GM18507 (cell line): ENCODE measurements at places on chromosomes 7 and 10.

- DNase-seq: no peak
Observed at GRCh38 chr10:35640951-35641675, 983 bp downstream of the FZD8 start.

DNA sequence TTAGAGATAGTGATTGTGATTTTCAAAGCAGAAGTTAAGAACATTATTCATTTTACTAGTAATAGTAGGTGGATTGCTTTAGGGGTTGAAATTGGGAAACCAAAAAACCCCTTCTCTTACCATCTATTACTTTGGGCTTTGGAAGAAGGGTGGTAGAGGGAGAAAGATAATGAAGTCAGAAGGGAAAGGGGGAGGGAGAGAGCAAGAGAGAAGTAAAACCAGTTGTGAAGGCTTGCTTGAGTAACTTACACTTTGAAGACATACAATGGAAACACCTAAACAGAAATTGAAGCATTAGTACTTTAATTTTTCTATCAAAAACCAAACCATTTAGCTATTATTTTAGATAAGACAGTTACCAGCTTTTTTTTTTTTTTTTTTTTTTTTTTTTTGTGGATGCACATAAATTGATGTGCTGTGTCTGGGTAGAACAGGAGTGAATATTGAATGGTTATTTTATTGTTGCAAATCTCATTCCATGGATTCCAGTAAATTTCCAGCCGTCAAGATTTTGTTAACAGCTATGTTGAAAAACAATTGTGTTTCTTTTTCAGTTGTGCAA is 5.5 kb downstream of the PRKAR2B start:
- DNase-seq: no peak

GRCh38 chr7:78326189-78326588 is 527.6 kb downstream of the PHTF2 start:
- no peak for DNase-seq

DNA sequence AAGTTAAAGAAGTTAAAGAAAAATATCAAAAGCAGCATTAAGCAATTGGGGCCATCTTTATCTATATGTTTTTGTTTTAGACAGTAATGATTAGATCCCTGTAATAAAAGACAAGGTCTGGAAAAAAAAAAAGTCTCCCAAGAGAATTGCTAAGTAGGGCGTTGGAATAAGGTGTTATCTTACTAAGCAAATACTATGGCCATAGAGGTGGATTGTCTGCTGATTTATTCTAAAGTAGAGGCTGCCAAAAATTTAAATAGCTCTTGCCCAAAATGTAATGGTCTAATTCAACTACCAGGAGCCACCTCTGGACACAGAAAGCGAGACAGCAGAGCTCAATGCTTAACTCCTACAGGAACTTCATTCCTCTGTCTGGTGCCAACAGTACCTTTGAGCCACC is 71.6 kb downstream of the HERPUD2 start:
- no peak for DNase-seq

- DNase-seq: no peak
Observed at GRCh38 chr7:55534916-55535590, 37.2 kb downstream of the VOPP1 start.

DNA sequence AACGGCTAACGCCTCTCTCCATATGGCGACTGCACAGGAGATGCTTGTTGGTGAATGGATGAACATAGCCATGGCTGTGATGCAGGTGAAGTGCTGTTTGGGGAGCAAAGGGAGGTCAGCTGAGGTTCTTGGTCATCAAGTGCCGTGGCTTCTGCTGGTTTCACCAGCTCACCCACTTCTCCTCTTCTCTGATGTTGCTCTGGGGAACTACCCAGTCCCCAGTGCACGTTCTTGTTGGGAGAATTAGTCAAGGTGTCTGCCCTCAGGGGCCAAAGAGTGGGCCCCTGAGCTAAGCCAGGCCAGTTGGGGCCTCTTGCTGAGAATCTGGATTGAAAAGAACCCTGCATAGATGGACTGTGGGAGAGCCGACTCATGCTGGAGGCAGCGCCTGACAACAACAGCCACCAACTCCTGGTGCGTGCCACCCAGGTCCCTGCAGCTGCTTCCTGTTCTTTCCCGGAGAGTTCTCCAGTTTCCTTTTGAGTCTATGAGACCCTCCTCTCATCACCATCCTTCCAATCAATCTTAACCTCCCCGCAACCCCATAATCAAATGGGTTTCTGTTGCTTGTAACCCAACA is 3.0 kb downstream of the BTBD16 start:
- DNase-seq: no peak

DNA sequence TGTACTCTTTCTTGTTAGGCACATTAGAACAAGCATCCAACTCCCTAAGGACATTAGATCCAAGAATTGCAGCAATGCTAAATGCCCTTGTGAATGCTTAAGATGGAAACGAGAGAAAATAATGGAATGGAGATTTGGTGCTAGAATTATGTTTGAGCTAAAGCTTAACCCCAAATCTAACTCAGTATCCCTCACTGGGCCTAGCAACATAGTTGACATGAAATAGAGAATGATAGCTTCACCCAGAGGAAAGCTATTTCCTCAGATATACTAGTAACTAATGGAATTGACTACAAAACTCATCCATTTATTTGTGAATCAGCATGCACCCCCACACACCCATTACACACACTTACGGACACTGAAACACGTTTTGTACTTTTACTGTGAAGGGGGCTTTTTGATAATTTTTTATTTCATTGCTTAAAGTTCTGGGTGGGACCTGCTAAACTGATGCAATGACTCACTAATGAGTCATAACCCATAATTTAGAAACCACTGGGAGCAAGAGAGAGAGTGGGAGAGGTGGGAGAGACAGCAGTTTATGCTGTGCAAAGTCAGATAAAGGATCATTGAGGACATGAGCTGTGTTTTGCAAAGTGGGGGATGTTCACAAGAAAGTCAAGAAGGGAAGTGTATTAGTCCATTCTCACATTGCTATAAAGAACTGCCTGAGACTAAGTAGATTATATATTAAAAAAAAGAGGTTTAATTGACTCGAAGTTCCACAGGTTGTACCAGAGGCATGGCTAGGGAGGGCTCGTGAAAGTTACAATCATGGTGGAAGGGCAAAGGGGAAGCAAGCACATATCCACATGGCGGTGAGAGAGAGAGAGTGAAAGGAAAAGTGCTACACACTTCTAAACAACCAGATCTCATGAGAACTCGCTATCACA is 382.7 kb downstream of the SFMBT2 start:
- DNase-seq: no peak

- no peak for DNase-seq
Observed at GRCh38 chr10:77332256-77332655, 305.4 kb downstream of the KCNMA1 start.

GRCh38 chr7:108222236-108222892 is 92.2 kb upstream of the LAMB4 start:
- DNase-seq: no peak

GRCh38 chr7:69078997-69079769 is 519.1 kb upstream of the AUTS2 start:
- no peak for DNase-seq
